ENCODE measurements at places on chromosomes 5 and 9.
A peak's percentile ranks its signal among the peaks of the same experiment; 100 is the strongest.

DNA sequence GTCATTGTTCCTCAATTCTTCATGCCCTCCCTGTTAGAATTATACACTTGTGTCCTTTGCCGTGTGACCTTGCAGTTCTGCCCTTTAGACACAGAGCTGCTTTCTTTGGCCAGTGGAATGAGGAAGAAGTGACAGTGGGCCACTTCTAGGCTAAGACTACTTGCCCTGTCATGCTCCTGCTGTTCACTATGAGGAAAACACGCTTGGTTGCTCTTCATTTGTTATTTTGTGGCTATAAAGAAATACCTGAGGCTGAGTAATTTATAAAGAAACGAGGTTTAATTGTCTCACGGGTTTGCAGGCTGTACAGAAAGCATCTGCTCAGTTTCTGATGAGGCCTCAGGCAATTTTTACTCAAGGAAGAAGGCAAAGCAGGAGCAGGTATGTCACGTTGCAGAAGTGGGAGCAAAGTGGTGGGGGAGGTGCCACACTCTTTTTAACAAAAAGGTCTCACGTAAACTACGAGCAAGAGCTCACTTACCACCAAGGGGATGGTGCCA, 279.1 kb upstream of the DMAC1 start:
- no peak for DNase-seq

GRCh38 chr9:127059030-127059429, 63.4 kb downstream of the ANGPTL2 start:
- no peak for DNase-seq

DNA sequence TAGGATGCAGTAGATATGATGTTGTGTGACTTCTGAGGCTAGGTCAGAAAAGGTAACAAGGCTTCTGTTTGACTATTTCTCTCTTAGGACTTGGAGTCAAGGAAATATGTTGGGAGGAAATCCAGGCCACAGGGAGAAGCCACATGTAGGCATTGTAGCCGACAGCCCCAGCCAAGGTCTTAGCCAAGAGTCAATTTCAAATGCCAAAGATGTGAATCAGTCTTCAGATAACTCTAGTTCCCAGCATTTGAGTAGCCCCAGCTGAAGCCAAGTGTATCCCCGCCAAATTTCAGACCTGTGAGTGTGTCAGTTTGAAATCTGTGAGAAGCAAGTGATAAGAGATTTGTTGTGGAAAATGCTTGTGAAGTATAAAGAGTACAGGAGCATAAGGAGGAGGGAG, 38.1 kb upstream of the ISL1 start:
- DNase-seq: no peak

DNA sequence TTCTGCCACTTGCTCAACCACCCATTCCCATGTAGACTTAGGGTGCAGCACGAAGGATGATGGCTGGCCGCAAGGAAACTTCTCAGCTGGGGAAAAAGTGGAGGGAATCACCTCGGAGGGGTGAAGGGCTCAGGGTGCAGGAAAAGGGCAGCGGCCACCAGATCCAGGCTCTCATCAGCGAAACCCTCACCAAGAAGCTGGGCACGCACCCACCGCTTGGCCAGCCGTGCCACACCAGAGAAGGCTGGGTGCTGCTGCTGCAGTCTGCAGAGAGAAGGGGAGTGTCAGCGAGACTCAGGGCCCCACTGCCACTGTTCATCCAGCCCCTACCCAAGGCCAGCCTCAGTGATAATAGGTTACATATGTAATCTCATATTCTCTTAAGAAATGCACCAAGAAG, 8.6 kb downstream of the NOL6 start:
- no peak for DNase-seq

DNA sequence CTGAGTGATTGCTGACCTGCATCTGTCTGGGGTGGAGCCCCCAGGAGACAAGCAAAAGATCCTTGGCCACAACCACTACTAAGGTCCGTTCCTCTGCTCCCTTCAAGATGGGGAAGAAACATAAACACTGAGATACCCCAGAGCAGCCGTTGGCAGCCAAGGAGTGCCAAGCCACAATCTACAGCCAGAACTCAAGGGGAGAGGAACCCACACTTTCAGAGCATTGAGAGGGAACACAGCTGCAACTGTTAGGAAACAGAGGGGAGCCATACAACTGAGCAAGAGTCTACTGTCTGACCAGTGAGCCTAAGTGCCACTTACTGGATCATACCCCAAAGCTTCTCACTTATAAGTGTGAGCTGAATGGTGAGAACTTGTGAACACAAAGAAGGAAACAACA, 44.6 kb upstream of the ADRB2 start:
- no peak for DNase-seq

GRCh38 chr5:169054506-169054905, 246.4 kb downstream of the SLIT3 start:
- DNase-seq: no peak

DNA sequence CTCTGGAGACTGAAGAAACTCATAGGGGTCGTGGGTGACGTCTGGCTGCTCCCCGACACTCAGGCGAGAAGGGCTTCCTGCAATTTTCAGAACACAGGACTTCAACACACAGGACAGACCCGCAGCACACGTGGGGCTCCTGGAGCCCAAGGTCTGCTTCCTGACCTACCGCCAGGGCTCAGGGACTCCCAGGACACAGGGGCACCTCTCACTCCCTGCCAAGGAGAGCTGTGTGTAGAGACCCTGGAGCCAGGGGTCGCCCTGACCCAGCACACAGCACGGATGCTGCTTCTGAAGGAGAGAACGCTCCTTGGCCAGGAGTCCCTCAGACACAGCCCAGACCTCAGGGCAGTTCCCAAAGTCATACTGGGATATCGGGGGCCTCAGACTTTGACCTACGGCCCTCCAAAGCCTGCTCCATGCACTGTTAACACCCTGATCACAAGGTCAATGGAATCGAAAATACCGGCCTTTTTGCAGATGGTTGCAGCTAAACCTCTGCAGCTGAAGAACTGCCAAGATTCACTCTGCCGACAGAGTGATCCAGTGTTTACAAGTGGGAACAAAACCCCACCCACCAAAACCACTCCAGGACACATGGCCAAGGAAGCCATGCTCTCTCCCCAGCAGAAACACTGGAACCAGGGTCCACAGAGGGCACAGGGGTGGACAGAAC, 13.8 kb upstream of the ZDHHC11 start:
- DNase-seq: no peak

GRCh38 chr5:136133222-136133921, 727 bp downstream of the SMAD5 start:
- peak; percentile 10 for DNase-seq

DNA sequence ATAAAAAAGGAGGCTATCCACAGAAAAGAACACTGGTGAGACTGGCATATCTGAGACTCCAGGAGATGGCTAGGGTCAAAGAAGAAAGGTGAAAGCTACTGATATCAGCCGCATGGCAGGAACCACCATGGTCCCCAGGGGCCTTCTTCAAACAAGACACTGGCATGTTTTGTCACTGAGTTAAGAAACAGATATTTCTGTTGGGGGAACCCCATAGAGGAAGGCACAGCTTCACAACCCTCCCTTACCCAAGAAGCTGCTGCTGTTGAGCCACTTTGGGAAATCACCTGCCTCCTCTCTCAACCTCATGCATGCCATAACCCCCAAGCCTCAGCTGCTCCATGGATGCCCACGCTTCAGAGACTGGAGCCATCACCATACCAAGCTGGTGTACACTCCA, 13.3 kb upstream of the BTNL3 start:
- DNase-seq: no peak

DNA sequence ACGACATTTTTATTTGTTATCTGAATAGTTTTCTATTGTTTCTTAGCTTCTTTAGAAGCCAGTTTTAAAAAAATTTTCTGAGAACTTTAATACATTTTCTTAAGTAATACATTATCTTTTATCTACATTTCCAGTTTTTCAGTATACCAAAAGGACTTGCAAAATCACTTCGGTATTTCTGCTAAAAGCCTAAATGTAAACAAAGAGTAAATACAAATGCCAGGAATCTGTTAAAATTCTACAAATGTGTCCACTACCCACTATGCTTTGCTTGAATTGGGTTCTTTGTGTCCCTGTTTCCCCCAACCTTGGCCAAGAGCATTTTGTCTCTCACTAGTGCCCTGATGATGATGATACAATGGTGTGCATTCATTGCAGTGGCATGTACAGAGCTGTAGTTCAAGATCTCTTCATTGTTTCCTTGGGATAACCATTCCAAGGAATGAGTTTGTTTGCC, 611.2 kb downstream of the NR2F1-AS1 start:
- no peak for DNase-seq

DNA sequence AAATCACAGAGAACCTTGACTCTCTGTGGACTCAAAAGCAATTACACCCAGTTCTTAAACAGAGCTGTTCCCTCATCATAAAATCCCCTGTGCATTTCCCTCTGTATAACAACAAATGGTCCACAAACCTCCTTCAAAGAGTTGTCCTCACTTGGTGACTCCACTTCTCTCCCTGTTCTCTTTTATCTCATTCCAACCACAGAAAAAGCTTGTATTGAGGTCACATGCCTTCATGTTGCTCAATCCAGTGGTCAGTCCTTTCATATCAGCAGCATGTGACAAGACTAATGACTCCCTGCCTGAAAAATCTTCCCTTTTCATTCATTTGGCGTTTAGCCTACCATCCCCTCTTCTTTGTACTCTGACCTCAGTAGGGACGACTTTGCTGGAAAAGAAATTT, 158.0 kb downstream of the DEPDC1B start:
- DNase-seq: peak; percentile 32

GRCh38 chr5:124754206-124754927, 7.9 kb upstream of the ZNF608 start:
- no peak for DNase-seq

- no peak for DNase-seq
These were observed 2.0 kb upstream of the ZNF462 start for GRCh38 chr9:106860721-106861639.

- no peak for DNase-seq
These were observed 1.1 kb downstream of the PTGER4 start for GRCh38 chr5:40680741-40681362.

DNA sequence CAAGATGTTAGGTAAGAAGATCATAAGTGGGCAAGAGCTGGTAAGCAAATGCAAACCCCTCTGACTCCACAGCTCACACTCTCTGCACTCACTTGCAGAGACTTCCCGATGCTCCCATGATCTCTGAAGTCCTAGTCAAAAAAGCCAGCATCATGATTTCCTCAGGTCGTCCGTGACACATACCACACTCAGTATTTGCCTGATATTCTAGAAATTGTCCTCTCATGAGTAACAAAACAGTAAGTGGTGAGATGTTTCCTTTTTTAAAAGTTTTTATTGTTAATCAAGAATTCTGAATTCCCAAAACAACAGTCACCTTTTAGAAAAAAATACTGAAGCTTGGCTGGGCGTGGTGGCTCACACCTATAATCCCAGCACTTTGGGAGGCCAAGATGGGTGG, 194.6 kb downstream of the DENND1A start:
- no peak for DNase-seq

GRCh38 chr5:145210020-145210419, 625.1 kb downstream of the PRELID2 start:
- DNase-seq: no peak

Data from AG09309 (cell line).